ENCODE measurements at places on chromosomes 12 and 14. TPM values are rescaled to one million over a fixed set of nuclear protein-coding genes. Genes with fewer than 3 reads are reported as not detected.

- peak overlapping the region; percentile 96 for H3K4me3 ChIP-seq
- H3K27ac ChIP-seq: no peak overlapping the region
- peaks cover 7% of the 10 kb centered on the region for H3K4me1 ChIP-seq
- DNase-seq: peak; percentile 21
- H3K36me3 ChIP-seq: no peaks in the 10 kb centered on the region
These were observed 604 bp downstream of the HCFC2 start for GRCh38 chr12:104064842-104065427.

DNA sequence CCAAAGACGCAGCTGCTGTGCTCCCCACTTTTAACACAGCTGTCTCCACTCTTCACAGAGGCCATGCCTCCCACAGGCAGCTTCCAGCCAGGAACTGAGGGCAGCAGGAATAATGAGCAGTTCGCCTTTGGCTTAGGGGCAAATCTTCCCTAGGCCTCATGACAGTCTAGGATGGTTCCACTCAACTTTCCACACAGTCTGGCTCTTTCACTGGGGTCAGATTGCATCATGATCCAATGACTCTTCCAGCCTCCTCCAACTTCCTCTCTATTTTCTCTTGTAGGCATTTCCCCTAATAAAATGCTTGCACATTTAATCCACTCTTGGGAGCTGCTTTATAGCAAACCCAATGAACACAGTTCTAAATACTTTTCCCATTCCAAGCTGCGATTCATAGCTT, 271.6 kb upstream of the ATP2B1 start:
- H3K4me3 ChIP-seq: no peak overlapping the region
- no peaks in the 10 kb centered on the region for H3K36me3 ChIP-seq
- H3K27me3 ChIP-seq: no peaks in the 10 kb centered on the region
- no peak for DNase-seq
- H3K4me1 ChIP-seq: no peaks in the 10 kb centered on the region

- no peaks in the 10 kb centered on the region for H3K27me3 ChIP-seq
- peak overlapping the region; percentile 59 for H3K27ac ChIP-seq
- peaks cover 34% of the 10 kb centered on the region for H3K4me1 ChIP-seq
- peaks cover under 1% of the 10 kb centered on the region for H3K36me3 ChIP-seq
- H3K4me3 ChIP-seq: no peak overlapping the region
These were observed 19.1 kb downstream of the SH2B3 start for GRCh38 chr12:111424793-111425251.

The RFLNA gene
- 20.4 TPM for total RNA-seq

The AMN gene
- 0.69 TPM for total RNA-seq

The TAS2R20 gene
- 3.9 TPM for total RNA-seq
